Femur (tissue), 1 donor: ENCODE measurements at places on chromosomes 1 and 21.
A peak's percentile ranks its signal among the peaks of the same experiment; 100 is the strongest.

DNA sequence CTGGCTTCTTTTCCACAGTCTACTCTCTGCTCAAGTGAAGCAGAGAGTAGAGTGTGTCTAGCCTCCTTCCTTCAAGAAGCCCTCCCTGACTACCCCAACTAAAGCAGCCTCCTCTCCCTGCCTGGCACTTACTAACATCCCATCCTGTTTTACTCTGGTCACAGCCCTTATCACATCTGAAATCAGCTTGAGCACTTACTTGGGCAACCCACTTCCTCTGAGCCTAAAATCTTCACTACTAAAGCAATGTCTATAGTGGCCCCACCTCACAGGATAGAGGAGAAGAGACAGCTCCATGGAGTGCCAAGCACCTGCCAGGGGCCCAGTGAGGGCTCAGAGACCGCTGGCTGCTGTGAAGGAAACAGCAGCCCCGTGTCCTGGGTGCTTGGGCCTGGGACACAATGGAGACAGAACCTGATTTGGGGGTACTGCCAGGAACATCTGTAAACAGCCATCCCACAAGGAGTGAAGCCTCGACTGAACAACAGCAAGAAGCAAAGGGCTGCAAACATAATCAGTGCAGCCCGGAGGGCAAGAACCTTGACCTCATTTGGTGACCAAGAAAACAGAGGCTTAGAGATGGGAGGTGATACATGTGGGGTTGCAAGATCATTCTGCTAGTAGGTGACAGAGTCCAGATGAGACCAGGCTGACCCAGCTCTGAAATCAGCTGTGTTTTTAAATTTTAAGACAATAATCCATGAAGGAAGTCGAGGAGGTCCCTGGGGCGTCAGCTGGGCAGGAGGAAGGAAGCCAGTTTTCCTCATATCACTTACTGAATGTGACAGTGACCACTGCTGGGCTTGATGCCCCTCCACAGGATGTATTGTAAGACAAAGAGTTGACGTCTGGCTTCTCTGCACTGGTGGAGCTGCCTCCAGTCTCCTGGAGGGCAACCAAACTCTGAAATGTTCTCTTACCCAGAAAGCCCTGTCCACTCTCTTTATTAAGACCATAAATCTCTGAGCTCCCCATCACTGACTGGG, 710.6 kb downstream of the MATN1 start:
- DNase-seq: no peak

DNA sequence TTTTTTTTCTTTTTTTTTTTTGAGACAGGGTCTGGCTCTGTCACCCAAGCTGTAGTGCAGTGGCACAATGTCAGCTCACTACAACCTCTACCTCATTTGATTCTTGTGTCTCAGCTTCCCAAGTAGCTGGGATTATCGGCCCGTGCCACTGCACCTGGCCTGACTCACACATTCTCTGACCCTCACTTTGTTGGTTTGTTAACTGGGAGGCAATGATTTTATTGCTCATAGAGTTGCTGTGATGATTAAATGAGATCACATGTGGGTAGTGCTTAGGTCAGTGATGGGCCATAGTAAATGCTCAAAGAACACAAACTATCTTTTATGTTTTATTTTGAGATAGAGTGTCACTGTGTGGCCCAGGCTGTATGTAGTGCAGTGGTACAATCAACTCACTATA, 47.3 kb upstream of the SSBP3 start:
- DNase-seq: no peak

GRCh38 chr1:230166366-230167132, 99.5 kb downstream of the GALNT2 start:
- DNase-seq: no peak

GRCh38 chr1:226506921-226507320, 41.6 kb upstream of the STUM start:
- no peak for DNase-seq

- DNase-seq: no peak
These were observed 22.2 kb downstream of the OPTC start for GRCh38 chr1:203516184-203516583.

- no peak for DNase-seq
These were observed 82.1 kb downstream of the CCDC18 start for GRCh38 chr1:93262645-93263044.

DNA sequence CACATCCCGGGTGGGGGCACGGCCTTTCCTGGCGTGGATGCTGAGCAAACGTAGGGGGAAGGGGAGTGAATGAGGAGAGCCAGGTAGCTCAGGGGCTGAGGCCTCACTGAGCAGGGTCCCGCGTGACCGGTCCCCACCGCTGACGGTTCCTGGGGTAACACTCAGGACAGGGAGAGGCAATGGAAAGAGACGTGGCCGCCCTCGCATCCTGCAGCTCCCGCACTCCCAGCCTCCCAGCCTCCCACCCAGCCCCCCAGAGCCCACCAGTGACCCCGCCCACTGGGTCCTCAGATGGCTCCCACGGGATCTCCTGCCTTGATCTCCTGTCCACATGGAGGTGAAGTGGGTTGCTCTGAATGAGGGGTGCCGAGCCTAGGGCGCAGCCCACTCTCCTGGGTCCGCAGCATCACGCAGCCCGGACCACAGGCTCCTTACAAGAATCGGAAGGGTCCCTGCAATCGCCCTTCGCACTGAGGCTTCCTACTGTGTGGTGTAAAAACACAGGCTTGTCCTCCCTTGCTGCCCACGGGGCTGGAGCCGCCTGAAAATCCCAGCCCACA, 2.4 kb downstream of the TSPEAR start:
- DNase-seq: no peak

GRCh38 chr1:36324353-36324703, 883 bp upstream of the EVA1B start:
- no peak for DNase-seq

- no peak for DNase-seq
These were observed 41.7 kb downstream of the PKNOX1 start for GRCh38 chr21:43015906-43016540.

DNA sequence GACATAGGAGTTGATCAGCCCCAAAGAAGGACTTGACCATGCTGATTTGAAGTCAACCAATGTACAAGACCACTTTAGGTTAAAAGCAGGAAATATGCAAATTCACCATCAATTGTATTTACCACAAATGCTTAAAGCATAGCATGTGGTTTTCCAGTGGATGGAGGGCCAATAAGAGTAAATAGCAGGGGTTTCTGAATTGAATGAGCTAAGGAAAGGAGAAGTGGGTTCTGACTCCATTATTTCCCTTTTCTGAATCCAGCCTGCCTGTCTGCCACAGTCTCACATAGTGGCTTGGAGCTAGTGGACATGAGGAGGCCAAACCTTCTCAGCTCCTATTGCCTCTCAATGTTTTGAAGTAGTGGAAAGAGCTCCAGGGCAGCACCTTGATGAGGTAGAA, 7.2 kb upstream of the TNFSF18 start:
- DNase-seq: no peak

GRCh38 chr1:196651637-196652215, at the start of gene CFH:
Gene CFH, plus strand, starts transcription at chr1:196652043. Its CDS starts 75 bp downstream, at chr1:196652118.
- peak; percentile 46 for DNase-seq

- no peak for DNase-seq
These were observed 32.2 kb downstream of the CACHD1 start for GRCh38 chr1:64502083-64502482.

DNA sequence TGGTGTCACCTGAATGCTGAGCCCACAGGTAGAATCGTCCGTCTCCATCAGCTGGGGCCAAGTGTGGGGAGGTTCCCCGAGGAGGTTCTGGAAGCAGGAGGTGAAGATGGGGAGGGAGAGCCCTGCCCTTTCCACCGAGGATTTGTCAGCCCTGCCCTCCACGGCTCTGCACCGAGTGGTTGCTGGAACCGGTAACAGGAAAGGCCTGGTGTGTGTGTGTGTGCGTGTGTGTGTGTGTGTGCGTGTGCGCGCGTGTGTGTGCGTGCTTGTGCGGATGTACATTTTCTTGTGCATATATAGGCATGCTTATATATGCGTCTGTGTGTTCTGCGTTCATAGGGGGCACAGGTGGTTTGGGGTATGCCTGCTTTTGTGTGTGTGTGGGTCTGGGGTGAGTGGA, 3.5 kb downstream of the NBL1 start:
- DNase-seq: no peak

GRCh38 chr1:205048382-205048781, 5.4 kb downstream of the CNTN2 start:
- DNase-seq: no peak

DNA sequence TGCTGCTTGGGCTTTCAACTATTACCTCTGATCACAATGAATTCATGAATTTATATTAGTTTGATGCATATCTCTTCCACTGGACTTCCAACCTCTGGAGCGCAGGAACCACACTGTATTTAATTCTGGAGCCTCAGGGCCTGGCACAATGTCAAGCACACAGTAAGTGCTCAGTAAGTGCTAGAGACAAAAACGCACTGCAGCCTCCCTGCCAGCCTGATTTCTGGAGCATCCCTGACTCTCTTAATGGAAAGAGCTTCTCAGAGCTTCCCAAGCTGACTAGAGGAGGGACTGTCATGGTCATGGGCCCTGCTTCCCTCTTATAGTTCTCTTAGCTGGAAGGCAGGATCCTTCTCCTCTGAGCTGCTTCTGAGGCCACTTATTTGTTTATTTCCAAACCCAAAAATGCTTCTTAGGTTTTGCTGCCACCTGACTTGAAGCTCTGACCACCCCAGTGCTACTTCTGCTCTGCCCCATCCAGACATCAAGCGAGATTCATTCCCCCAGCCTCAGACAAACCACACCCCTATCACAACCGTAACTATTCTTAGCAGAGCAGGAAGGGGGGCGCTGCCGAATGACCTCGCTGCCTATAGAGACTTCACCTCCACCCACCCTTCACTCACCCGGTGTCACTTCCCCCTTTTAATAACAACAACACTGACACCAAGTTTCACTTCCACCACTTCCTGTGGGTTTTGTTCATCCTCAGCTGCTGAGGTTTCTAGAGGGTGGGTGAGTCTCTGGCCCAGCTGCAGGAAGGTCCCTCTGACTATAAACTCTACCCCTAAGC, 33.6 kb downstream of the NUAK2 start:
- peak; percentile 74 for DNase-seq

GRCh38 chr1:6582370-6582769, 2.6 kb downstream of the ZBTB48 start:
- no peak for DNase-seq

GRCh38 chr1:201463071-201463552, 5.9 kb downstream of the PHLDA3 start:
- no peak for DNase-seq

- no peak for DNase-seq
These were observed 70.6 kb downstream of the GATAD2B start for GRCh38 chr1:153852170-153852569.

DNA sequence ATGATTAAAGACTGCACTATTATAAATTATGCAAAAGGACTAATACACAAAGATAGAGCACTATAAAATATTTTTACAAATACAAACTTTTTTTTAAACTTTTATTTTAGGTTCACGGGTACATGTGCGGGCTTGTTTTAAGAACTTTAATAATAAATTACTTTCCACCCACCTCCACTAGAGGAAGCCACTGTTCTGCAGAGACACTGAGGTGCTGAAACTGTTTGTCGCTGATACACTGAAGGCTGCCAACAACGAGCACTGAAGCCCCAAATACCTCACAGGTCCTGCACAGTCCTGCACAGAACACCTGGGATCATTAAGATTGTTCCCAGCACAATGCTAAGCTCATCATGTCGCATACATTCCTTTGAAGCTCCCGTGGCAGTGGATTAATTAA, 19.9 kb downstream of the COA6 start:
- no peak for DNase-seq

DNA sequence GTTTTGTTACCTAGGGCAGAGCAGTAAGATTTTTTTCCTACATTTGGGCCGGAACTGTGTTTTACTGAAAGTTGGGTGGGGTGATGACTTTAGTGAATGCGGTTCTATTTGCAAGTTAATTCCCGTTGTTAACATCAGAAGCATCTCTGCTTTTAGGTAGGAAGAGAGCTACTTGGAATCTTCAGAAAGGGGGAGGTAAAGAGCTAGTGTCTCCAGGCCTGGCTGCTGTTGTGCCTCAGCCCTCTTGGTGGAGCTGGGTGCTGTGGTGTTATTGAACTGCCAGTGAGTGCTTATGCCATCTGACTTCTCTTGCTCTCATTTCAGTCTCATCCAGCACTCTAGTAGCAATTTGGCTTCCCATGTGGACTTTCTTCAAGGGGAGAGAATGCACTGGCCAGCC, 3.4 kb downstream of the KDM4A start:
- no peak for DNase-seq

DNA sequence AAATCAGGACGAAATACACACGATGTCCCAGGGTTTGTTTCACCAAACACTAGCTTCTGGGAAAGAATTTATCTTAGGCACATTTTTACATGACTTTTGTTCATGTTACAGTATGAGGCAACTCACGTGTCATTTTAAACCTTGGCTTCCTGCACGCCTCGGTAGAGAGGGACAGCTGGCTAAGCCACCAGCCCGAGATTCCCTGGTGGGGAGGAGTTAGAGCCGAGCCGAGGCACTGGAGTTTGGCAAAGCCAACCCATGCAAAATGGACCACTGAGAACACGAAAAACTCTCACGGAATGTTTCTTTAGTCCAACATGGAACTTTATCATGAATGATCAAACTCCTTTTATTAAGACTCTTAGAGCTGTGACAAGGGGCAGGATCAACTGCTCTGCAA, 240.0 kb downstream of the DYRK1A start:
- DNase-seq: no peak

DNA sequence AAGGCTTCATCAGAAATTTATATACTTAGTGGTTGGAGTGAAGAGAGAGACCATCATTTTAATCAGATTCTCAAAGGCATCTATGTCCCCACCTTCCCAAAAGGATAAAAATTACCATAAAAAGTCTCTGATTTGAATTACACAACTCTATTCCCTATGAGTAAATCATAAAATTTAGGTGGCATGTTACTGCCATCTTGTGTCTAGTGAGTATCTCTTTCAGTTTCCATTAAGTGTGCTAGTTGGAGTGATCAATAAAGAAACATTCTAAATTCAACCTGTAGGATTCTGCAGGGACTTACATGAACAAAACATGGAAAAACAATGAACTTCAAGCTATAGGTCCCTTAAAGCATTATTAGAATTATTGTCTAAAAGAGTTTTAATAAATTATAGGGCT, 655.4 kb downstream of the LTN1 start:
- no peak for DNase-seq

DNA sequence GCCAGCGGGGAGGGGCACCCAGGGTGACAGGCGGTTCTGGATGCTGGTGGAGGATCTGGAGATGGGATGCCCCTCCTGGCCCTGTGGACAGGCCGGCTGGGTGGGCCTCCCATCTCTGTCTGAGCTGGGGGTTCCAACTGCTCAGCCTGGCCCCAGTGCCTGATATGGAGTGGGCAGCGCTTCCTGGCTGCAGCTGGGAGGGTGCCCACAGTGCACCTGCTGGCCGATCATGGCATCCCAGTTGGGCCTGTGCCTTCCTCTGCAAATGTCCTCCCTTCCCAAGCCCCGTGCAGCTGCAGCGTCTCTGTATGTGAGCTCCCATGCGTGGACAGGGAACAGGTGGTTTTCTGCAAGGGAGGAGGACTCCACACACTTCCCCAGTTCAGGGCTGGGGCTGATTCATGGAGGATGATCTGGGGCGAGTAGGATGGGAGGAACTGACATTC, 2.1 kb downstream of the PFKL start:
- peak; percentile 66 for DNase-seq
